SW480 (cell line): ENCODE measurements at places on chromosomes 7 and 10.
A peak's percentile ranks its signal among the peaks of the same experiment; 100 is the strongest.

GRCh38 chr7:101402081-101402779 is 39.6 kb downstream of the COL26A1 start:
- DNase-seq, result peak; percentile 91

DNA sequence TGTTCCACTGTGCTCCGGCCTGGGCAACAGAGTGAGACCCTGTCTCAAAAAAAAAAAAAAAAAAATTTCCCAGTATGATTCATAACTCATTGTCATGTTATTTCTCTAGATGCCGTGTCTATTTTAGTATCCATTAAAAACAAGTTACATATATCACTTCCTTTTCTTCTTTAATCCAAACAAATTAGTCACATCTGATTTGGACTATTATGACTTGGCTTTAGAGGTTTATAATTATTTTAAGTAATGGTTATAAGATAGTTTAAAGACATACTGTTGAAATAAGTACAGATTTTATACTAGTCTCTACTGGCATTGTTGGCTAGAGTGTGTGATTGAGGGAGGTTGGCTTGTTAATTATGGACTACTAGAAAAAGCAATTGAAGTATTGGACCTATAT is 53.3 kb downstream of the ZMYND11 start:
- DNase-seq, result no peak

GRCh38 chr10:12511651-12512050 is 162.3 kb downstream of the CAMK1D start:
- no peak for DNase-seq

- DNase-seq, result no peak
Observed at GRCh38 chr7:128112018-128112780, 81.0 kb upstream of the LRRC4 start.

DNA sequence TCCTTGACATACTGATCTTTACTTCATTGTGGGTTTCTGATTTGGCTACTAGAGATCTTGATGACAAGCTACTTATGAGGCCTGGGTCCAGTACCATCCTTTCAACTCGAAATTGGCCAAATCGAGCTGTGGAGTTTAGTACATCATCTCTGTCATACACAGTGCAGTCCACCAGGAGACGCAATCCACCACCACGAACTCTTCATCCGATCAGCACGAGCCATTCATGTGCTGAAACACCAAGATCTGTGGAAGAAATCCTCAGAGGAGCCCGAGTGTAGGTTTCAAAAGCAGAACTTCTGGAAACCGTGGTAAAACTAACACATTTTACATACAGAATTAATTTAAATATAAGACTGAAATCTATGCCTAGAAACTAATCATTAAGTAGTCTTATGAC is 14.2 kb downstream of the DNAJC9 start:
- DNase-seq, result no peak

DNA sequence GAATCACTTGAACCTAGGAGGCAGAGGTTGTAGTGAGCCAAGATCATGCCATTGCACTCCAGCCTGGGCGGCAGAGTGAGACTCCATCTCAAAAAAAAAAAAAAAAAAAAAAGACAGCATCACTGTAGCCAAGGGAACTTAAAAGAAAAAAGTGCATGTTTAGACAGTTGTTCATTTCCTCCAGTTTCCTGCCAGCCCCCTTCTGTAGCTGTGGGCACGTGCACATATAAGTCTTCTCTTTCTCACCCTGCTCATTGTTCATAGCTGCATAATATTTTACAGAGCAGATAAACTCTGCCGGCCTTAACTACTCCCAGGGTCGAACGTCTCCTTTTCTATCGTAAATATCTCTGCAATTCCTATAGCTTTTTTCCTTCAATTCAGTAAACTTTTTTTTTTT is 132.6 kb downstream of the LHPP start:
- DNase-seq, result no peak

- DNase-seq, result no peak
Observed at GRCh38 chr10:19929506-19930140, 113.4 kb downstream of the PLXDC2 start.

- no peak for DNase-seq
Observed at GRCh38 chr10:44651834-44652233, 259.3 kb upstream of the TMEM72 start.

GRCh38 chr7:94453898-94454297 is 55.7 kb upstream of the CASD1 start:
- DNase-seq, result no peak

DNA sequence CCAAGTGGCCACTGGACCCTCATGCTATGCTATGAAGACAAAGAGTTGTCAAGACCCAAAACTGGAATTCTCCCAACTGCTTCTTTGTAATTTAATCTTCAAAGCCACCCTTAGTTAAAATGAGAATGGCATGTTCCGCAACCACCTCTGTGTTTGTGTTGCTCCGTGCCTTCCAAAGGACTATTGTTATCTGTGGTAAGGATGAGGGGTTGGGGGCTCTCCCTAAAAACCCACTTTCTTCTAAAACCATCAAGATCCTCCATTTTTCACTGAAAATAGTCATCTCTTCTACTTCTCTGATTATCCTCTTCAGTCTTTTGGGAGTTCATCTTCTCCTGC is 222.1 kb upstream of the AOAH start:
- no peak for DNase-seq

- no peak for DNase-seq
Observed at GRCh38 chr7:1650363-1651030, 19.6 kb upstream of the ELFN1 start.

- no peak for DNase-seq
Observed at GRCh38 chr10:88232029-88232895, 350.9 kb downstream of the RNLS start.

- DNase-seq, result no peak
Observed at GRCh38 chr7:116782177-116782711, 80.1 kb upstream of the CAPZA2 start.

DNA sequence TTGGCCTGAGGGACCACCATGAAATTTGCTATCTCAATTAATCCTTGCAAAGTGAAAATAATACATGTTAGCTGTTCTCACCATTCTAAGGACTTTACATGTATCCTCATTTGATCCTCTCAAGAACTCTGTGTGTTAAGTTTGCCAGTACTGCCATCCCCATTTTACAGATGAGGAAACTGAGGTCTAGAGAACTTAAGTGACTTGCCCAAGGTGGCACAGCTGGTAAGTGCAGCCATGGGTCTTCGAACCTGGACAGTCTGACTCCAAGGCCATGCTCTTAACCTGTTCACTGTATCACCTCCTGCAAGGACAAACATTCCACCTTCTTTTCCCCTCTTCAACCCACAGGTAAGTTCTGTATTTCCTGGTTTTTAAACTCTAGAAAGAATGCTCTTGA is 85.3 kb upstream of the NFE2L3 start:
- no peak for DNase-seq

GRCh38 chr10:11255796-11256444 is 238.2 kb downstream of the CELF2 start:
- no peak for DNase-seq

DNA sequence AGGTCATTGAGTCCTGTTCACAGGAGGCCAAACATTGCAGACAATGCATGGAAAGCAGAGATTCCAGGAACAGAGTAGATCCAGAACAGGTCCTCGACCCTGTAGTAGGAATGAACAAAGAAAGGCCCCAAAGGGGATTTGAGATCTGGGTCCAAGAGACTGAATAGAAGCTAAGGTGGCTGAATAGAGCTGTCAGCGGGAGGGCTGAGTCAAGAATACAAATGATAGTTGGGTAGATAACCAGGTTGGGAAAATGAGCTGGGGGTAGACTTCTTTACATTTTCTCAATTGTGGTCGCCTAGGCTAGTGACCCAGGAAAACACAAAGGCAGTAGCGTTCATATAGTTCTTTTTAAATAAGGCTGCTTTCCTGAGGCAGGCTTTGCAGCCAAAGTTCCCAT is 103.4 kb upstream of the ELMO1 start:
- DNase-seq, result no peak

DNA sequence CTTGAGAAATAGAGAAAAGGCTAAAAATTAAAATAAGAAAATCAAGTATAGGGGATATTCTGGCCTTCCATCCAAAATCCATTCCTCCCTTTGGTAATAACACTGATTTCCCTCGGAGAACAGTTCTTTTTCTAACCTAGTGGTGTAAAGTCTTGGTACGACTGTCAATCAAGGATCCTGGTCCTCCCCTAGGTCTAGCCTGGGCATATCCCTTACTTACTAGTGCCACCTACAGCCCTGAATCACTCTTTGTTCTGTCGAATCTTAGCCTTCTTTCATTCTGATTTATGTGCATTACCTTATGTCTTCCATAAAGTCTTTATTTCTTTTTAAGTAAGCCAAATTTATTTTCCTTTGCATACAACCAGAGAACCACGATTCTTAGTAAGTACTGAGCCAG is 298.7 kb upstream of the LRRTM3 start:
- peak; percentile 12 for DNase-seq

GRCh38 chr7:116353647-116354046 is 143.3 kb downstream of the TES start:
- DNase-seq, result no peak

DNA sequence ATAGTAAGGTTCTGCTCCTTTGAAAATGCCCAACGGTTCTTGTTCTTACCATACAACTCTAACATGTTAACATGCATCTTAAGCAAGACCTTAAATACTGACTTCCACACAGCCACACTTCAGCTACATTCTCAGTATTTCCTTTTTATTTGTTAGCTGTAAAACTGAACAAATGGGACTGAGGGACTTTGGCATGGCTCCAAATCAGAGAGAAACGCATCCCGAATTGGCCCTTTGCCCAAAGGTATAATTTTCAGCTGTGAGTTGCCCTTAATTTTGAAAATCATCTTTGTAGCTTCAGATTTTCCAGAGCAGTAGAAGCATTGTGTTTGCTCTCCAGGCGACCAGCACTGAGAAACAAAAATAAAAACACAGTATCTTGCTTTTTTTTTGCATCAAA is 56.4 kb downstream of the NEUROD6 start:
- no peak for DNase-seq

DNA sequence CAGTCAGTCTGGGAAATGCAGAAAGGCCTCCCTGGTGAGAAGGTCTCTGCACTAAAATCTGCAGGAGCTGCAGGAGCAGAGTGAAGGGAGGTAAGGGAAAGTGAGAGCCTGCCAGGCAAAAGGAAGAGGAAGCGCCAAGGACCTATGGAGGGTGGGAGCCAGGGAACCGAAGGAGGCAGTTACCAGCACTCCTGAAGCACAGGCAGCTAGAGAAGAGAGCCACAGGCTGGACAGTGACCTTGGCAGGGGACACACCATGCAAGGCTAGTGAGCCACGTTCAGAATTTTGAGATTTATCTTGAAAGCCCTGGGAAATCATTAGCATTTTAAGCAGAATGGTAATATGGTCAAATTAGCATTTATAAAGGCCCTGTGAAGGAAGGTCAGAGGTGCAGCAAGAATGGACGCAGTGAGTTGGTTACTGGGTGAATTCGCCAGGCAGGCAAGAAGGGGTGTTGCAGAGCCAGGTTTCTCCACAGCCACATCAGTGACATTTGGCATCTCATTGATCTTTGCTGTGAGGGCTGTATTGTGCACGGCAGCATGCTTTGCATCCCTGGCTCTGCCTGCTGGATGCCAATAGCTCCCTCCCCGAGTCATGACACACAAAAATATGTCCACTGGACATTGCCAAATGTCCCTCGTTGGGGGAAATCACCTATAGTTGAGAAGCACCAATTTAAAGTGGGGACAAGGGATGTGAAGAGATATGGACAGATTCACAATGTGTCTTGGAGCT is 54.7 kb upstream of the LANCL2 start:
- DNase-seq, result no peak

DNA sequence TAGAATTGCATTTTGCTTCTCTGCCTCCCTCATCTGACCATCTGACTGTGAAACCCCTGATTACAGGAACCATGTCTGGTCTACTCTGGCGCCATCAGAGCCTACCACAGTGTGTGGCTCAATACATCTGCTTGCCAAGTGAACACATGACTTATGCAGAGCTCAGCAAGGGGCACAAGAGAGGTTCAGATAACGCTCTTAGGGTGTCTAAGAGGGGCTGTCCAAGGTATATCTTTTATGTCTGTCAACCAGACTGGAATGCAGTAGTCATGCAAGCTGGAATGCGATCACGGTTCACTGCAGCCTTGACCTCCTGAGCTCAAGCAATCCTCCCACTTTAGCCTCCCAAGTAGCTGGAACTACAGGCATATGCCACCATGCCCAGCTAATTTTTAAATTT is 10.3 kb upstream of the RRP12 start:
- DNase-seq, result no peak

DNA sequence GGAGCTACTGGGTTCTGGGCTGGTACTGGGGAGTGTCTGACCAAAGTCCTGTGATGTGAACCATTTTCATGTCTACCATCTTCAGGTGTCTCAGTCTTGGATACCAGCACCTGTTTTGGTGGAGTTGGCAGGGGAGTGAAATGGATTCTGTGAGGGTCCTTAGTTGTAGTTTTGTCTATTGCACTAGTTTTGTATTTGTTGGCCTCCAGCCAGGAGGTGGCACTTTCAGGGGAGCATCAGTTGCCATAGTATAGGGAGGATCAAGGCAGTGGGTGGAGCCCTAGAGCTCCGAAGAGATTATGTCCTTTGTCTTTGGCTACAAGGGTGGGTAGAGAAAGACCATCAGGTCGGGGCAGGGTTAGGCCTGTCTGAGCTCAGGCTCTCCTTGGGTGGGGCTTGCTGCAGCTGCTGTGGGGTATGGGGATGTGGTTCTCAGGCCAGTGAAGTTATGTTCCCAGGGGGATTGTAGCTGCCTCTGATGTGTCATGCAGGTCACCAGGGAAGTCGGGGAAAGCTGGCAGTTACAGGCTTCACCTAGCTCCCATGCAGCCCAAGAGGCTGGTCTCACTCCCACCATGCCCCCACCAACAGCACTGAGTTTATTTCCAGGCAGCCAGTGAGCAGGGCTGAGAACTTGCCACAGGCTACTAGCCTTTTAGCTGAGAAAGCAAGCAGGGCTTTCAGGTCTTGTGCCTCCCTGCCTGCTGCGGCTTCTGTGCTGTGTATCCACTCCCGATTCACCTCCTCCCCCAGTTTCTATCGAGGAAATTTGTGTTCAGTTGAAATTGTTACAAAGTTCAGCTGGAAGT is 153.1 kb downstream of the ZNF365 start:
- no peak for DNase-seq

DNA sequence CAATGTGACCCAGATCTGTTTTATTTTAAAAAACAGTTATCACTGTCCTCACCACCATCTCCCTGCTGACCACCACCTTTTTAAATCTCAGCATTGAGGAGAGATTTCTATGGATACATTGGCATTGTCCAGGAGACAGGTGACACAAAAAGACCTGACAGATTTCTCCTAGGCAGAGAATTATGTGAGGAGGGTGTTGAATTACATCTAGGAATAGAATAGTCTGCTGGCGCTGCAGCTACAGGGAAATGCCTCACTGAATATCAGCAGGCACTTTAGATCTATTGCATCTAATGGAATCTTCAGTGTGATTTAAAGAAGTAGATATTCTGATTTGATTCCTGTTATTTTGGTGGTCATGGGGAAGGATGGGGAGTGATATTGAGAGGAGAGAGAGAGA is 593.5 kb downstream of the NRG3 start:
- DNase-seq, result no peak

GRCh38 chr7:142327628-142328405 is 70.0 kb upstream of the PRSS58 start:
- no peak for DNase-seq

- peak; percentile 84 for DNase-seq
Observed at GRCh38 chr7:24981171-24981951, 1.4 kb upstream of the OSBPL3 start.

- no peak for DNase-seq
Observed at GRCh38 chr10:31664803-31665202, 263.8 kb downstream of the ARHGAP12 start.
